RKO (cell line): ENCODE measurements at places on chromosomes 3 and 15.

GRCh38 chr3:187662848-187663409, 7.3 kb downstream of the SST start:
- no peak for DNase-seq

GRCh38 chr3:113614402-113614801, 82.0 kb downstream of the USF3 start:
- no peak for DNase-seq

DNA sequence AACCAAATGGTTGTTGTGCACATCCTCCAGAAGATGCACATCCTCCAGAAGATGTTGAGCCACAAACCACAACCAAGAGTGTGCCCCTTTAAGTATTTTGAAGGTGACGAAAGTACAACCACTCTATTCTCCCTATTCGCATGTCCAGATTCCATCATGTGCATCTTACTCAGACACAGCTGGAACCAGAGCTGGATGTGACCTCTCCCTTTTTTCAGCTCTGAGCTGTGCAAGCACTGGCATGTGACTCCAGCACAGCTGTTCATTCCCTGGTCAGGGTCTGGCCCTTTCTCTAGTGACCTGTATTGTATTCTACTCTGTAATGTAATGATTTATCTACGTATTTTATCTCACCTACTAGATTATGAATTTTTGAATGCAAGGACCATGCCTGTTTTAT, 29.3 kb upstream of the DLG1 start:
- DNase-seq = peak; percentile 26

DNA sequence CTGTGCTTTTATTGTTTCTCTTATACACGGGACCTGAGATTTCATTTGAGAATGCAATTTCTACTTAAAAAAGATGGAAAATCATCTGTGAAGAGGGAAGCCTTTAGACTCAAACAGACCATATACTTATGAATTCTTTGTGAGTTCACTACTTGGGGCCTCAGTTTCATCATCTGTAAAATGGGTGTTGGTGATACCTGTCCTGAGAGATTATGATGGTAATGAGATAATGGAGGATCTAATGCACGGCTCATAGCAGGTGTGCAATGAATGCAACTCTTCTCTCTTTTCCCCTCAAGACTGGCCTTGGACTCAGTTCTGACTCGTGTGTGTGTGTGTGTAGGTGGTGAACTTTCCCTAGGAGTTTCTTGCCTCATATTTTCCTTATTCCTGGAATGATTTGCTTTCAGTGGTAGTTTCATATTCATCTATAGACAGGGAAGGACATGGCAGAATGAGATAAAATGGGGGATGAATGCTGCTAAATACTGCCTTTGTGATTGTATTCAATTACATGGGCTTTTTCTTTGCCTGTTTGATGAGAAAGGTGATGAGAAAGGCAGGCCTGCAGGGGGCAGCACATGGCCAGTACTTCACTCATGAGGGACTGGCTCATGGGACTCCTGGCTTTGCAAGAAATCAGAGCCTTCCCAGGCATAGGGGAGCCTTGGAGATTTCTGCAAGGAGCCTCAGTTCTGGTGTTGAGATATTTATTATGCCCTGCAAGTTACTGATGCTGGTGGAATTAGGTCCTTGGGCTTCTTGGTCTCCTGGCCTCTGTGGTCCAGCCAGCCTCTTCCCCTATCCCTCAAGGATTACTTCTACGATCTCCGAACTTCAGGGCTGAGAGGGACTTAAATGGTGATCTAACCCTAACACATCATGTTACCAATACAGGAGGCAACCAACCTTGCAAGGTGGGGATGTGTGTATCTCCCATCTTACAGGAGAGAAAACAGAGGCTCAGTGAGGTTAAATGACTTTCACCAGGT, 70.7 kb downstream of the RPLP1 start:
- DNase-seq = peak; percentile 37

- peak; percentile 9 for DNase-seq
Measured at GRCh38 chr3:72791161-72791560, 57.1 kb downstream of the SHQ1 start.

GRCh38 chr3:14377838-14378169, 24.6 kb upstream of the SLC6A6 start:
- DNase-seq = no peak

- DNase-seq = no peak
Measured at GRCh38 chr3:196049653-196050052, 32.2 kb downstream of the TFRC start.

GRCh38 chr15:46703020-46703861, 1014.1 kb upstream of the SEMA6D start:
- DNase-seq = no peak

DNA sequence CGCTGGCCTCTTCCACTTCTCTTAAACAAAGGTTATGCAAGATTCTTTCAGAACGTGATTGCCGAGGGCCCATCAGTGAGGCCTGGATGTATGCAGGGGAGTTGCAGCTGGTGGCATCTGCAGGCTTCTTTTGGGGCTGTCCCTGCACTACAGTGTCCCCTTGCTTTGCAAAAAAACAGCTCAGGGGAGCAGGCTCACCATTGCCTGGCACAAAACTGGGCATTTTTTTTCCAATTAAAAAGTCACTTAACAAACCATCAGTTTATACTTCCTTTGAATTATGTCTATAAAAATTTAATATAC, 148.6 kb downstream of the ATP10A start:
- DNase-seq = no peak

DNA sequence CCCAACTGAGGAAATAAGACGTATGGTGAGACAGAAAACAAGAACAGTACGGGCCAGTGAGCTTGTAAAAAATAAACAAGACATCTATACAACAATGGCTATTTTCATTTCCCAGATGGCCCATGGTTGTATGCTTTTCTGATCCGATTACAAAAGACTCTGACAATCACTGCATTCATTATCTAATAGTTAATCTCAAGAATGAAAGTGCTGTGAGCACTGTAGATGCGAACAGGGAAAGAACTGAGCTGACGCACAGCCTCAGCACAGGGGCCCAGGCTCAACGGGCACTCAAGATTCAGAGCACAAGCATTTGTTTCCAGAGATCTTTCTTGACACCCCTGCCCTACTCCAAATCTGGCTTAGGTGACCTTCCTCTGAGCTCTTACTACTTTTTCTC, 6.9 kb downstream of the MTMR10 start:
- DNase-seq = no peak

DNA sequence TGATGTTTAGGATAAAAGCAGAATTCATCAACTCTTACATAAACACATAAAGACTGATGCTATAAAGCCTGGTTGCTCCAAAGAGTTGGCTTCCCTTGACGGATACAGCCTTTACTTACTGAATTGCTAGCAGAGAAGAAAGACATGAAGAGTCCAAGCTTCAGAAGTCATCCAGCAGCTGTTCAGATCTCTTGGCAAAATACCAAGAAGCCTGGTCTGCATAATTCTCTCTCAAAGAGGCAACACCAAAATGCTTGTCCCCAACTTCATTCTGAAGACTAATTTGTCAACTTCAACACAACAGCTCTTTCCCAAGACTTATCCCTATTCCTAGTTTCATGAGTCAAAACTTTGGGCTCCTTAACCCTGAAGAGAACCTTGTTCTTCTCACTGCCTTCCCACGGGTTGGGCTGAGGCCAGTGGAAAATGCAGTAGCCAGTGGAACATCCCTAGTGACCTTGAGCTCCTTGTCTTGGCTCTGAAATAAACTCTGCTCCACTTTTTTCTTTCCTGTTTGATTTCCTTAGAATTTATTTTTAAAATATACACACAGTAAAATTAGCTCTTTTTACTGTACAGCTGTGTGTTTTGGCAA, 119.2 kb upstream of the THBS1 start:
- no peak for DNase-seq

DNA sequence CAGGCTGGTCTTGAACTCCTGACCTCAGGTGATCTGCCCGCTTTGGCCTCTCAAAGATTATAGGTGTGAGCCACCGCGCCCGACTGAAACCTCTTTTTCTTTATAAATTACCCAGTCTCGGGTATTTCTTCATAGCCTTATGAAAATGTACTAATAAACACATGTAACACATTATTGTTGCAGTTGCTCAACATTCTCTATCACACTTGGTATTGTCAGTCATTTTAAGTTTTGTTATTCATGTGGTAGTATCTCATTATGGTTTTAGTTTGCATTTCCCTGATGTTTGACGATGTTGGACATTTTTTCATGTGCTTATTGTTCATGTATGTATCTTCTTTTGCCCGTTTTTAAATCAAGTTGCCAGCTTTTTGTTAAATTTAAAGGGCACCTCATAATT, 109.7 kb downstream of the TCF12 start:
- DNase-seq = no peak

- no peak for DNase-seq
Measured at GRCh38 chr3:212432-212831, 15.9 kb downstream of the CHL1 start.

DNA sequence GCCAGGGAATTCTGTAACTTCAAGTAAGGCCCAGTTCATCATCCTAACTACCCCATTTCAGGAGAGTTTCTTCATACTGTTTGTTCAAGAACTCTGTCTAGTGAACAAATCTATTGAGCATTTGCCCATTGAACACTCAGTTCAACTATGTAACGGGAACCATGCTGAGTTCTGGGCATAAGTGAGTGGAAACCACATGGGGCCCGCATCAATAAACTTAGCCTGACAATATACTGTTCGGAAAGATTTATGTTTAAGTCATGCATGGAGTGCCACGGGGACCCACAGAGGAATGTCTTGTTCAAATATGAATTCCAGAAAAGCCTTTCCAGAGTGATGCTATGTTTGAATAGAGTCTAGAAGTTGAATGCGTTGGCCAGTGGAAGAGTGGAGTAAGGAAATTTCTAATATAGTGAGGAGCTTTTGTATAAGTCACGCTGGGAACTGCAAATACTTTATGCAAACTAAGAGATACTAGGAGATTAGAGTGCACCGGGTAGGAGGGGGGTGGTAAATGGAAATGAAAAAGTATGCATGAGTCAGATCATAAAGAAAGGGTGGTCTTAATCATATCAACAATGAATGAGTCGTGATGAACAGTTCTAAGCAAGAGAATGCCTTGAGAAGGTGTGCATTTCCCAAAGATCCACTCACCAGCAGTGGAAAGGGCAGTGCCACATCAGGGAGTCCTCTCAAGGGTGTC, 279.8 kb downstream of the VPS13C start:
- no peak for DNase-seq

DNA sequence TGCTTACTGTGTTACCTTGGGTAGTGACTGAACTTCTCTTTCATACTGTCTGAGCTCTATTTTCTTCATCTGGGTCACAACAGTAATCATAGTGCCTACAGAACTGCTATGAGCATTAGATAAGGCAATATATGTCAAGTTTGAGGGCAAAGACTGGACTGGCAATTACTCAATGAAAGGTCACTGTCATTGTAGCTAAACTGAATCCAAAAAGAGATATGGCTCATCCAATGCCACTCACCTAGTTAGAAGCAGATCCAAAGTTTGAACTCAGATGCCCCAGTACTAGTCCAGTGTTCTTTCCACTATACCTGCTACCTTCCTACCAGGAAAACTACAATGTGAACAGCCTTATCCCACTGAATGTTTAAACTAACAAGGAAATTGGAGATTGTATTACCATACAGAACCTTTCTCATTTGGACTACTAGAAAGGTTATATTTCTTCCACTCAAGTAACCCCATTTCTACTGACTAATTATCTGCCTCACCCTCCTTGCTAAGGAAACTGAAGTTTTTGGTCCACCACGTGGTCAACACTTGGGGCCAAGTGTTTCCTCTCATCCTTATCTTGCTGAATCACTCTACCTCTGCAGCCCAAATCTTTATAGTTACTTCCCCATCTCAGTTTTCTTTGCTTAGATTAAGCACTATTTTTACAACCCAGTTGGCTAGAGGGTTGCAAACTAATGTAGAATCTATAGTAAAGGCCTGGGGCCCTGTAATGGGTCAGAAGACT, 202.3 kb upstream of the LPP start:
- DNase-seq = no peak

DNA sequence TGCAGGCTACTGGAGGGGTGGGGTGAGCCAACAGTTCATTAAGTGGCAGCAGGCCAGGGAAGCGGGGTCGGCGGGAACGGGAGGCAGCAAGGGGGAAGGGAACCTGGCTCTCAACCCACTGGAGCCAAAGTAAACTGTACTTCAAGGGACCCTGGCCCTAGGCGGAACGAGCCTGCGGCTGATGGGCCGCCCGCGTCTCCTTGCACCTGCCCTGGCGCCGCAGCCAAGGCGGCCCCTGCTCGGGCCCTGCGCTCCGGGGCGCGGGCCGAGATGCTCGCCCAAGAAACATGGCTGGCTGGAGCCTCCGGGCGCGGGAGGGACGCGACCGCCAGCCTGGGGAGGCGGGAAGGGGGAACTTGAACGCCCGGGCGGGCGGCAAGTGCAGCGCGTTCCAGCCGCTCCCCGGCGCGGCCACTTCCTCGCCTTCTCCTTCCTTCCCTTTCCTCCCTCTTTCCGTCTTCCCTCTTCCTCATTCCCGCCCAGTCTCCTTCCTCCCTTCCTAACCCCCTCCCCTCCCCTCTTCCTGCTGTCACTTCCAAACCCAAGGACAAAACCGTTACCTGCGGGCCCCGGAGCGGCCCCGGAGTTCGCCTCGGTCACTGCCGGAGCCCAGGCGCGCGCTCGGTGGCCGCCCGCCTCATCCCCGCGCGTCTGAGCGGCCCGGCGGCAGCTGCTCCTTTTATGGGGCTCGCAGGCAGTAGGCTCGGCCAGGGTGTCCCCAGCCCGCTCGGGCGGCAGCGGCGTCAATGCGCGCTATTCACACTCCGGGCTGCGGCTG, 489.7 kb downstream of the MAGI1 start:
- no peak for DNase-seq

DNA sequence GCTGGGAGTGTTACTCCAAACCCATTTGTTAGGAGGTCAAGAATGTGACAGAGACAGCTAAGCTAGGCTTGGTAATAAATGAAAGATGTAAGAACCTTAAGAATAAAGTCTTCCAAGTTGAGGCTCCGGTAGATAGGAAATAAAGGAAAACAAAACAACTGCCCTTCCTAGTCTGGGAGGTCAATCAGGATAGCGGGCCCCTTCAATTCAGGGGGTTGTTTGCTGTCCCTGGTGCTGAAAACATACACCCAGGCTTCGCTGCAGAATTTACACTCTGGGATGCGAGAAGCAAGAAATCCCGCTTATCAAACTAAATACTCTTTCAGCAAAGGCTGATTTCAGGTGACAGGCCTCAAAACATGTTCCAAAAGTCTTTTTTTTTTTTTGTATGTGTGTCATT, 393.4 kb downstream of the NTRK3 start:
- peak; percentile 14 for DNase-seq
